ENCODE measurements at places on chromosomes 6 and 20.

- DNase-seq = no peak
These were observed 30.3 kb downstream of the SCGN start for GRCh38 chr6:25682324-25682723.

GRCh38 chr20:4875578-4876067, 125.7 kb downstream of the SLC23A2 start:
- no peak for DNase-seq

GRCh38 chr6:11374036-11375010, 141.9 kb upstream of the NEDD9 start:
- no peak for DNase-seq

DNA sequence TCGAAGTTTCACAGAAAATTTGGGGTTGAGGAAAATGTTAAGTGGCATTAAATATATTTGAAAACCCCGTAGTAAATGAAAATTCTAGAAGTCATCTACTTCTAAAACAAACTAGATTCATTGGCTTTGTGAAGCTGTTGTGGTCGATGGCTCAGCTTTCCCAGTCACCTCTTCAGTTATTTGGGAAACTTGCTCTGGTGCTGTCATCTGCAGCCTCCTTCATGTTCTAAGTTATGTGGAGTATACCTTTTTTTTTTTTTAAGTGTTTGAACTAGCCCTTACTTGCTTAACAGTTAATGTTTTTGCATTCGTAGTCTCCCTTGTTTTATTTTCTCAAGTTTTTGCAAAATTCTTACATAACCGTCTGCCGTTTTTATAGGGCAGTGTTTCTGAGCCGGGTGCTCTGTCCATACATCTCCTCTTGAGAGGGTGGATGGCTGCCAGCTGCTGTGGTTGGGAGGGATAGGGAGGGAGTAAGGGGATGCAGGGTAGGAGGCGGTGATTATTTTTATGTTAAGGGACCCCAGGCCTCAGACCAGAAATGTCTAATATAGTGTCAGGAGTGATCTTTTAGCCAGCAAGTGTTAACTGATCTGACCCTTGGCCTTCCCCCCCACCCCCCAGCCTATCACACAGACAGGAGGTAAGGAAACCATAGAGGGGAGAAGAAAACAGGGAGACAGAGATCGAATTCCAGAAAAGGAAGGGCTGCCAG, 7.1 kb downstream of the RREB1 start:
- DNase-seq = no peak

- DNase-seq = no peak
These were observed 33.3 kb downstream of the ZC3H12D start for GRCh38 chr6:149451376-149452036.

DNA sequence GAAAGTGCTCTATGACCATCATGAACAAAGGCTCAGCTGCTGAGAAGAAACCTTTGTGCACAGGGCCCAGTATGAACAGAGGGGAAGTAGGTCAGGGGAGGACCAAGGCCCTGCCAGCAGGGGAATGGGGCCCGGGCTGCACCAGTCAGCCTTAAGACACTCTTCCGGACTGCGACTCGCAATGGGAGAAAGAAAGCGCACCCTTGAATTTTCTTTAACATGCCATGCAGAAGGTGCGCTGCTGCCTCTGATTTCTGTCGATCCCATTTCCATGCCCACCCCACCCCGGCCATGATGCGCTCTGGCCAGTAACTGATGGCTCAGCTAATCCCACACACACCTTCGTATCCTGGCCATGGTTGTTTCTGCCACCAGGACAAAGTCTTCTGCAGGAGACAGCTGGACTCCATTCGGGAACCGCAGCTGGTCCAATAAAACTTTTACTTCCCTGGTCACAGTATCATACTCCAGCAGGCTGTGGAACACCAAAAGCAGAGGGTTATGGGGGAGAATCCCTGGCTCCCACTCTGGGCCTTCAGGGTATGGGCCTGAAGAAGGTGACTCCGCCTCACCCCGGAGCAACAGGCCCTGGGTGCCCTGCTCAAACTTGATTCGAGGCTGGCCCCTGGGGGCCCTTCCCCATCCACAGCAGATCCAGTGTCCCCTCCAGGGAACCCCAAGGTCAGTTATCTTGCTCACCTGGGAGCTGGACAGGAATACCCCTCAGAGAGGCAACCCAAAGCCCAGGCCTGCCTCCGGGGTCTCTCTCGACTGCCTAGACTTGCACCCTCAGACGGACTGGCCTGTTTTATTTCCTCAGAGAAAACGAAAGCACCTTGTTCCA, 20.3 kb downstream of the CST7 start:
- DNase-seq = no peak

GRCh38 chr20:57395111-57395966, 4.1 kb downstream of the RBM38 start:
- no peak for DNase-seq

GRCh38 chr6:116291701-116292396, 12.1 kb upstream of the TSPYL1 start:
- DNase-seq = no peak

DNA sequence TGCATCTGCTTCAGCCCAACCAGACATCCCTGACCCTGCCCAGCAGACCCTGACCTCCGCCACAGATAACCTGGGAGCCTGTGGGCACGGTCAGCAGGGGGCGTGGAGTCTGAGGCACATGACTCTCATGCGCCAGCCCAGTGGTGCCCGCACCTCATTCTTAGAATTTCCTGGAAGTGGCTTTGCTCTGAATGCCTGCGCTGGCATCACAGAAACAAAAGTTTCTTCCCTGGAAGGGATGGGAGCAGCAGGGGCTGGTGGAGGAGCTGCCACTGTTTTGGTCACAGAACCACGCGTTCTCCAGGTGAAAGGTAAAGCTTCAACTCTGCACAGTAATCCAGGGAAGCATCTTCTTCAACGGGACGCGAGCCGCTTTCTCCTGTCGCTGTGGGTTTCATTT, 67.9 kb upstream of the DUSP22 start:
- no peak for DNase-seq

- peak; percentile 73 for DNase-seq
These were observed at the start of gene SLC18B1 for GRCh38 chr6:132797951-132798868. SLC18B1 (minus strand) TSS chr6:132798637; CDS start chr6:132798456, 181 bp downstream.

Data from RKO (cell line).